ENCODE measurements at places on chromosomes 3 and 15. TPM values are rescaled to one million over a fixed set of nuclear protein-coding genes. Genes with fewer than 3 reads are reported as not detected.

GRCh38 chr3:180680097-180680430, 775 bp upstream of the CCDC39 start:
- DNase-seq = no peak

- DNase-seq = peak; percentile 85
Observed at GRCh38 chr15:82810061-82810889, 847 bp downstream of the WHAMM start.

GRCh38 chr15:68375191-68375631, 56.8 kb downstream of the ITGA11 start:
- peak; percentile 76 for DNase-seq

DNA sequence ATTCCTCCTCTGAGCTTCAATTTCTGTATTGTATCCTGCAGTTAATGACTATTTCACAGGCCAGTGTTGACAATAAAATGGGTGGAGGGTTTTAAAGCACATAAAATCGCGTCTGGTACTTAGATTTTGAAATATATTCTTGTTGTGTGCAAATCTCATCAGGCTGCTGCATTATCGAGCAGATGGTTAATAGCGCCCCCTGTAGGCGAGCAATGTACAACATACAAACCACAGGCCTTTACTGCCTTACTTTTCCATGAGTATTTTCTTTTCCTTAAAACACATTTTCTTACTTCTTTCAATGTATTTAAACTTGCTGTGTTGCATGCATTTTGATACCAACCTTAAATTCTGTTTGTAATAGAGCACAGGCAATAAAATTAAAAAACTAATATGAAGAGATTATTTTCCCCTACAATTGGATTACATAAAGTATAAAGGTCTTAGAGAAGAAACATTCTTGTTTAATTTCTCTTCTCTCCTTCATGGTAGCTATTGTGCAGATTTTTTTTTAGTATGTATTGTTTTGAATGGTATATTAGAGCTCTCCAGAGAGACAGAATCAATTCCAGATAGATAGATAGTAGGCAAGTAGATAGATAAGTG, 608.4 kb downstream of the CADM2 start:
- no peak for DNase-seq

- peak; percentile 81 for DNase-seq
Observed at GRCh38 chr15:61227269-61227949, 1.7 kb downstream of the RORA start.

DNA sequence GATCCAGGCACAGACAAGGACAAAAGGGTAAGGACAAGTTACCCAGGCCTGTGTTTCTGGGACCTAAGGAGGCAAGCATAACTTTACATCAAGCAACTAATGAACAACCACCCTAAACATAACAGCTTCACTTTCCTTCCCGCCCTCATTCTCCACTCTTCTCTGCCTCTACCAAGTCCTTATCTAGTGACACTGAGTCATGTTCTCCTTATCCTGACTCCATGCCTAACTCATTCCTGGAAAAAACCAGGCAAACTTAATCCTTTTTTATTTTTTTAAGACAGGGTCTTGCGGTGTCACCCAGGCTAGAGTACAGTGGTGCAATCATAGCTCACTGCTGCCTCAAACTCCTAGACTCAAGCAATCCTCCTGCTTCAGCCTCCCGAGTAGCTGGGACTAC, 44.5 kb downstream of the TMEM44 start:
- no peak for DNase-seq

- DNase-seq = no peak
Observed at GRCh38 chr3:159418571-159419526, 569.8 kb upstream of the IL12A start.

- DNase-seq = no peak
Observed at GRCh38 chr3:58888087-58888486, 161.7 kb downstream of the CFAP20DC start.

GRCh38 chr3:171348121-171348520, 112.1 kb downstream of the TNIK start:
- no peak for DNase-seq

DNA sequence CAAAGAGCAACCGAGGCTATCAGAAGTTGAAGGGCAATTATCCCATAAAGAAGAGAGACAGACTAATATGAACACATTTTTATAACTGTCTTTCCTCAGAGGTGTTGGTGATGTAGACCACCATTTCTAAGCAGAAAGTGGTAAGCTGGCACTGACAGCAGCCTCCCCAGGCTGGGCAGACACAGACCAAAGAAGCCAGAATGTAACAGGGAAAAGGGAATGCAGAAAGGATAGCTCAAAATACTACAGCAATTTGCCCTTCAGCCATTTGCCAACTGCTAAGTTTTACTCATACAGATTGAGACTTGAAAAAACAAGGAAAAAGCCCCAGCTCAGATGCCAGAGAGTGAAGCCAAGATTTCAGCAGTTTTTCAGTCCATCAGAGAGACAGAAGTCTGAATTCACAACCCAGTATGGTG, 73.5 kb upstream of the ABI3BP start:
- no peak for DNase-seq

GRCh38 chr3:142275856-142276255, 50.5 kb upstream of the GK5 start:
- no peak for DNase-seq

DNA sequence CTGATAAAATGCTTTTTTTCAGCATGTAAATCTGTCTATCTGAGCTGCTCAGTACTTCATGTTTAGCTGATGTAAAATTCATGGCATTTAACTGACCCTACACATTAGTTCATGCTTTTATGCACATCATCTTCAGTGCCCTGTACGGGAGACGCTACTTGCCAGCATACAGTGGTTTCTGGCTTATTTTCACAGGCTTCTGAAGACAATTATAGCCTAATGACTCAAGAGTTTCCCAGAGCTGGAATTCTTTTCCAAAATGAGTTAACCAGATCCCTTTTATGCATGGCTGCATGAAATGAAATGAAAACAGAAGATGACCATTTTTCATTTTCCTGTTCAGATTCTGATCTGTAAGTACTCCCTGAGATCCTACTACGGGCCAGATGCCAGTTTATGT, 1061.5 kb downstream of the ROBO2 start:
- DNase-seq = no peak

GRCh38 chr3:61646851-61647525, 85.6 kb downstream of the PTPRG start:
- DNase-seq = no peak

GRCh38 chr15:90990446-90990845, 3.9 kb downstream of the PRC1 start:
- DNase-seq = no peak

- no peak for DNase-seq
Observed at GRCh38 chr15:85421116-85421925, 40.9 kb downstream of the AKAP13 start.

GRCh38 chr15:91308855-91309254, 208.8 kb downstream of the SV2B start:
- DNase-seq = no peak

- no peak for DNase-seq
Observed at GRCh38 chr15:98943601-98944151, 63.9 kb downstream of the PGPEP1L start.

Gene B3GALNT1
- 12.7 TPM for total RNA-seq

Gene NEO1
- total RNA-seq = 28.7 TPM

Gene PDCD10
- 62.0 TPM for total RNA-seq

Data from posterior vena cava (tissue), 2 donors.